ENCODE measurements at places on chromosomes 5 and 9.

DNA sequence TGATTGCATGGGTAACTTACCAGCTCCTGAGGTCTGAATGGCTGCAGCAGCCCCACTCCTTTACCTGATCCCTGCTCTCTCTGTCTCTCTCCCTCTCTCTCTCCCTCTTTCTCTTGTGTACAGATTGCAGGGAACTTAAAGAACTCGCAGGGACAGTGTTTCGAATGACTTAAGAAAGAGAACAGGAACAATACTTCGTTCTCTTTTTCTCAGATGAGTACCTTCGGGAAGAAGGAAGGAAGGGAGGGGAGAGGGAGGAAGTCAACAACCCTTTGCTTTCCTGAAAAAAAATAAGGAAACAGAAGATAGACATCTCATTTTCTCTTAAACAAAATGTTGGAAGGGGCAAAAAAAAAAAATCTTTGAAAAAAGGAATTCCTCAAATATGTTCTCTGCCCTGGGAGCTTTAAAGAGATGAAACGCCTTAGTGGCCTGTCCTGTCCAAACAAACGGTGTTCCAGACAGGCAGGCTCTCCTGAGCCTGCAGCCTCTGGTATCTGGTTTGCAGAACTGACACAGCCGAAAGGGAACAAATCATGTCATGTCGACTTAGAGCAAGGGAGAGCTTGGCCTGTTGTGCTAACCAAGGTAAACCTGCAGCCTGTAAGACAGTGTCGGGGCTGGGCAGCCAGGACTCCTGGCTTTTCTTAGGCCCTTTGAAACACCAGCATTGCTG lies at the start of gene ZNF366:
ZNF366 (minus strand) TSS at position 180 of the 676 bp plus-strand sequence. CDS start 45,914 bp downstream, outside the sequence.
- no peak for DNase-seq

- DNase-seq: no peak
Observed at GRCh38 chr5:72110394-72111013, 3.2 kb downstream of the MAP1B start.

DNA sequence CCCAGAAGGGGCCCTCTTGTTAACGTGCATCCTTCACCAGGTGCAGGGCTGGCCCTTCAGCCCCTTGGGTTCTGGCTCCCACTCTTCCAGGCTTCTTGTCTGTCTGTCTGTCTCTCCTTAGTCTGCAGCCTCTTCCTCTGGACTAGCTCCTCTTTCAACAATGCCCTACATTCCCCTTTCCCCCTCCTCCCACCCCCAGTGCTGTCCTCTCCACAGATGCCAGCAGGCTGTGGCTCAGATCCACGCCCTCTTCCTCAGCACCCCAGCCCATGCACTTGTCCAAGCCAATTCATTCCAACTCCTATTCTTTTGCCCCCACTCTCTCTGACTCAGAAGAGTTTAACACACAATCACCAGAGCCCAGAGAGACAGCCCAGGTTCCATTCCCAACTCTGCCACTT lies 45.2 kb upstream of the ALDH1B1 start:
- DNase-seq: no peak

- no peak for DNase-seq
Observed at GRCh38 chr9:82022121-82022520, 33.5 kb downstream of the SPATA31D1 start.

DNA sequence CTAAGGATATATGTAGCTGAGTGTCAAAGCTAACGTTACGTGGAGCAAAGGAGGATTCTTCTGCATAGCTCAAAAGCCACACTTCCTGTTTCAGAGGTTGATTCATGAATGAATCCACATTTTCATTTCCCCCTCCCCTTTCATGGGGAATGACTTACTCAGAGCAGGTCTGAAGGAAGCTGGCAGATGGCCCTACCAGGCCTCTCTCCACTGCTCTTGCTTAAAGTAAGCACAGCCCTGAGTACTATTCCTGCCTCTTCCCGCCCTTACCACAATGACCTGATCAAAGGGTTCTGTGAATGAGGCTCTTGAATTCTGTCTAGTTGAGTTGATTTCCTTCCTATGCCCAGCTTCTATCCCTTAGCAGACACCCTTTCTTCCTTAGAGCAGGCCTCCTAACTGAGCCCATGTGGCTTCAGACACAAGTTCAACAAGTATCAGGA lies 6.3 kb downstream of the IGIP start:
- DNase-seq: peak; percentile 36

GRCh38 chr5:88884608-88884877 lies 1.6 kb upstream of the MEF2C start:
- DNase-seq: no peak

DNA sequence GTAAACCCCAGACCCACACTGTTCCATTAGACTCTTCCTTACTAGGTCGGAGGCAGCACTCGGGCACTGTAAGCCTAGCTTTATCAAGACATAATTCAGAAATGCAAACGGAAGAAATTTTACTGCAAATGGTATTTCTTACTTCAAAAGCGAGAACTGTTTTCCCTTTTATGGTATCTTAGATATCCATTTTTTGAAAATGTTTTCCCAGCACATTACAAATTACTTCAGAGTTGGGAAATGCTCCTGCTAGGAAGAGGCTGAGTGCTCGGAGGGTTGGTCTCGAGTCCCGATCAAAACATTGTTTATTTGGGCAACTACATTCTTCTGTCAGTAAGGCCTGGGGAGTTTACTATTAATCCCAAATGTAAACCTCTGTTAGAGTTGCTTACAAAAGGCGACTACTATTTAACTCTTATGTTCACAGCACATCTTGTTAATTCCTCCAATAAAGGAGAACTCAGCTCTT lies 332.9 kb downstream of the CWC27 start:
- no peak for DNase-seq

GRCh38 chr5:147935032-147935431 lies 28.7 kb upstream of the C5orf46 start:
- DNase-seq: no peak

DNA sequence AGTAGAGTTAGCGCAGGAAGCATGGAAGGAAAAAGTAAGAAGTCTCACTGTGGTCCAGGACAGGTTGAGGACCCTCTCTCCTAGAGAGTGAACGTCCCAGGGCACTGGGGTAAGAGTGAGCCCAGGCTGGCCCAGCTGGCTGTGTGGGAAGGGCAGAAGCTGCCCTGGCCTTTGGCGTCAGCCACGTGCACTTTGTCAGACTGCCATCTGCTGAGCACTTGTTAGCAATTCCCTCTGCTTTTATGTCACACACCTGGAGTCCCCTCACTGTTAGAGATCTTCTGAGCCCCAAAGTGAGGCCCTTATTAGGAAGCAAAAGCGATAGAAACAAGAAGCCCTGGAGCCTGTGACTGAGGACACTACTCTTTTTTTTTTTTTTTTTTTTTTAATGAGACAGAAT lies 79.1 kb downstream of the UGCG start:
- DNase-seq: no peak

- DNase-seq: no peak
Observed at GRCh38 chr5:93022796-93023447, 558.1 kb downstream of the NR2F1-AS1 start.

GRCh38 chr9:131228988-131229387 lies 47.3 kb downstream of the FAM78A start:
- DNase-seq: no peak
